ENCODE measurements at places on chromosomes 7 and 10. TPM values are rescaled to one million over a fixed set of nuclear protein-coding genes. Genes with fewer than 3 reads are reported as not detected.

Gene SLIT1
- 4.1 TPM for polyA plus RNA-seq

Gene TFEC
- 1.7 TPM for polyA plus RNA-seq

Gene DGKI
- 0.61 TPM for polyA plus RNA-seq

DNA sequence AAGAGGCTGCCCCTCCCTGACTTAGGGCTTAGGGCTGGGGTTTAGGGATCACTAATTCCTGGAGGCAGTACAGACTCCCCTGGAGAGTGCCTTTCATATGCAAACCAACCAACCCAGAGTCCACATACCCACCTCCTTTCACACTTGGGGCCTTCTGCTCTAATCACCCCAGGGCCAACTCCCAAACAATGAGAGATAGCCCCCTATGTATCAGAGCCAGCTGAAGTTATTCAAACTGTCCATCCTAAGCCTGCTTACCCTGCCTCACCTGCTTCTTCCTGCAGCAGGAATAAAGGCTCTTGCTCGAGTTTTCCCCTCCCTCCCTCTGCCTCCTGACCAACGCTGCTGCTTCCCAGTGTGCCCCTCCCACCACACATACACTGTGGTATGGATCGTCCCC lies 51.8 kb upstream of the SLC35G1 start:
- no peak for DNase-seq

Gene UCN3
- polyA plus RNA-seq: 0.54 TPM

Gene RTKN2
- 9.0 TPM for polyA plus RNA-seq

Measured in right lung (tissue), 10 donors.